ENCODE measurements at places on chromosomes 6 and 20.

GRCh38 chr6:150979826-150980350, 114.4 kb downstream of the MTHFD1L start:
- DNase-seq = no peak

- DNase-seq = no peak
These were observed 102.2 kb downstream of the BACH2 start for GRCh38 chr6:90194371-90194841.

- no peak for DNase-seq
These were observed 293.8 kb upstream of the RGS17 start for GRCh38 chr6:153424719-153425400.

GRCh38 chr6:149906405-149906804, 8.5 kb upstream of the RAET1E start:
- no peak for DNase-seq

DNA sequence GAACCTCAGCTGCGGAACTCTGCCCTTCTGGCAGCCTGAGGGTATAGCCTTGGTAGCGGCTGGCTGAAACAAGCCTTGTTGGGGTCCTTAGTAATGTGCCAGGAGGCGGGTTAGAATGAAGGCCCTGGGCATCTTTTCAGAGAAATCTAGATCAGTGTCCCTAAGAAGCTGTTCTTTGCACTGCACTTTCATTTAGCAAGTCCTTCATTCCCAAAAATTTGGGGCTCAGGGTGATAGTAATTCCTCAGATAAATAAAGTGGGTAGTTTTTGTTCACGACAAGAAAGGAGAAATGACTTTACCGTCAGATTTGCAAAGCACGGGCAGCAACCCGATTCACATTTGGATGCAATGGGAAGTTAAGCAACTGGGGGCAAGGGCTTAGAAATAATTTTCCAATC, 3.2 kb downstream of the INSM1 start:
- no peak for DNase-seq

DNA sequence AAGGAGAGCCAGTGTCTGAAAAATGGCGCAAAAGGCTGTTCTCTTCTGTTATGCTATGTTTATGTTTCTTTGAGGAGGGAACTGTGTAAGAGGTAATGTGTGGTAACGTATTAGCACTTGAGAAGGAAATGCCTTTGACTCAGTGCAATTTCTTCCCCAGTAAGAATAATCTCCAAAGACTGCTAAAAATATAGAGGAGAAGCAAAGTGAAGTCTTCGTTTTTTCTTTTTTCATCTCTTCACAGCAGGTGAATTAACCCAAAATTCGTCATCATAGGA, 47.1 kb upstream of the IFNGR1 start:
- no peak for DNase-seq

GRCh38 chr6:89244241-89244985, 27.3 kb upstream of the GABRR1 start:
- DNase-seq = no peak

- peak; percentile 58 for DNase-seq
These were observed 59.5 kb downstream of the TRIM38 start for GRCh38 chr6:26022132-26022472.

- no peak for DNase-seq
These were observed 193.8 kb downstream of the PACRG start for GRCh38 chr6:162921510-162922040.

- no peak for DNase-seq
These were observed 66.9 kb downstream of the STX11 start for GRCh38 chr6:144217264-144217663.

GRCh38 chr6:33967966-33968724, 164.3 kb upstream of the MLN start:
- DNase-seq = no peak

- no peak for DNase-seq
These were observed 305.3 kb downstream of the CLIC5 start for GRCh38 chr6:45710304-45710821.

DNA sequence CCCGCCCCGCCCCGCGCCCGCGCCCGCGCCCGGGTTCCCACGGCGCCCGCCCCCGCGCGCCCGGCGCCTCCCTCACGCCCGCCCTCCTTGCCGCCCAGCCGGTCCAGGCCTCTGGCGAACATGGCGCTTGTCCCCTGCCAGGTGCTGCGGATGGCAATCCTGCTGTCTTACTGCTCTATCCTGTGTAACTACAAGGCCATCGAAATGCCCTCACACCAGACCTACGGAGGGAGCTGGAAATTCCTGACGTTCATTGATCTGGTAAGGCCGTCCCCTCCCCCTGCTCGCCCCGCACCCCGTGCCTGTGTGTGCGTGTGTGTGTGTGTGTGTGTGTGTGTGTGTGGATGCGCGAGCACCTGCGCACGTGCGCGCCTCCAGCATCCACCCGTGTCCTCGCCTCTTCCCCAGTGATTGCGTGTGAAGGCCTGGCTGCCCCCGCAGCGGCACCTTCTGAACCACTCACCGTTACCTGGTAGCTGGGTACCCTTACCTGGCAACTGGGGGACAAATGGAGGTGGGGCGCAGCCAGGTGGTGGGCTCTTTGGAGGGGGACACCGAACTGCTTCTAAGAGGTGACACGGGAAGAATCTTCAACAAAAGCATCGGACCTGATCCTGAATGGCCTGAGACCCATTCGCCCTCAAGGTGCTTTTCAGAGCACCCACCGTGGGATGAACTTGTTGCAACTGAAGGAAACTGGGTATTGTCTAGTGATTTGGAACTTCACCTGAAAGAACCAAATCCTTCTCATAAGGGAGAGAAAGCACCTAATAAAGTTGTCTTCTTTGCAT, at the start of gene AIG1:
AIG1 (plus strand) TSS at position 84 of the 791 bp plus-strand sequence; CDS start at position 121, 37 bp downstream.
- DNase-seq = peak; percentile 20

GRCh38 chr20:40959325-40960092, 69.1 kb upstream of the TOP1 start:
- no peak for DNase-seq

GRCh38 chr6:35202066-35202546, 11.7 kb upstream of the SCUBE3 start:
- no peak for DNase-seq

- no peak for DNase-seq
These were observed 145.8 kb downstream of the INSM1 start for GRCh38 chr20:20513720-20514119.

GRCh38 chr6:128413291-128413690, 107.1 kb downstream of the PTPRK start:
- DNase-seq = no peak

GRCh38 chr6:170456886-170457698, 96.0 kb downstream of the PSMB1 start:
- no peak for DNase-seq

GRCh38 chr6:101263596-101263995, 129.9 kb upstream of the GRIK2 start:
- DNase-seq = no peak

GRCh38 chr20:45419188-45420091, 3.5 kb downstream of the PIGT start:
- DNase-seq = peak; percentile 49

DNA sequence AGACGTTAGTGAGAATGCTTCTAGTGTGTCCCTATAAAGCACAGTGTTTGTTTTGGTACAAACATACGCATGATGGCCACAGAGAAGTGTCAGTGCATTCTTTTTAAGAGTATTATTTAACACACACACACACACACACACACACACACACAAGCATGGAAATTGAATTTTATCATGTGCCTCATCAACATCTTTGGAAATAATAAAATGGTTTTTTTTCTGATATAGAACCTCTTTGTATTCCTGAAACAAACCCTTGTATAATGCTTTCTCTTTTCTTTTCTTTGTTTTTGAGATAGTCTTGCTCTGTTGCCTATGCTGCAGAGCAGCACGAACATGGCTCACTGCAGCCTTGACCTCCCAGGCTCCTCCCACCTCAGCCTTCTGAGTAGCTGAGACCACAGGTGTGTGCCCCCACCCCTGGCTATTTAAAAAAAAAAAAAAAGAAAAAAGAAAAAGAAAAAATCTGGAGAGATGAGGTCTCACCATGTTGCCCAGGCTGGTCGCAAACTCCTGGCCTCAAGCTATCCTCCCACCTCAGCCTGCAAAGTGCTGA, 116.2 kb upstream of the SYNDIG1 start:
- DNase-seq = no peak

GRCh38 chr20:23419995-23420901, 1.0 kb downstream of the NAPB start:
- no peak for DNase-seq

- DNase-seq = no peak
These were observed 16.4 kb downstream of the RANBP9 start for GRCh38 chr6:13695252-13695651.

DNA sequence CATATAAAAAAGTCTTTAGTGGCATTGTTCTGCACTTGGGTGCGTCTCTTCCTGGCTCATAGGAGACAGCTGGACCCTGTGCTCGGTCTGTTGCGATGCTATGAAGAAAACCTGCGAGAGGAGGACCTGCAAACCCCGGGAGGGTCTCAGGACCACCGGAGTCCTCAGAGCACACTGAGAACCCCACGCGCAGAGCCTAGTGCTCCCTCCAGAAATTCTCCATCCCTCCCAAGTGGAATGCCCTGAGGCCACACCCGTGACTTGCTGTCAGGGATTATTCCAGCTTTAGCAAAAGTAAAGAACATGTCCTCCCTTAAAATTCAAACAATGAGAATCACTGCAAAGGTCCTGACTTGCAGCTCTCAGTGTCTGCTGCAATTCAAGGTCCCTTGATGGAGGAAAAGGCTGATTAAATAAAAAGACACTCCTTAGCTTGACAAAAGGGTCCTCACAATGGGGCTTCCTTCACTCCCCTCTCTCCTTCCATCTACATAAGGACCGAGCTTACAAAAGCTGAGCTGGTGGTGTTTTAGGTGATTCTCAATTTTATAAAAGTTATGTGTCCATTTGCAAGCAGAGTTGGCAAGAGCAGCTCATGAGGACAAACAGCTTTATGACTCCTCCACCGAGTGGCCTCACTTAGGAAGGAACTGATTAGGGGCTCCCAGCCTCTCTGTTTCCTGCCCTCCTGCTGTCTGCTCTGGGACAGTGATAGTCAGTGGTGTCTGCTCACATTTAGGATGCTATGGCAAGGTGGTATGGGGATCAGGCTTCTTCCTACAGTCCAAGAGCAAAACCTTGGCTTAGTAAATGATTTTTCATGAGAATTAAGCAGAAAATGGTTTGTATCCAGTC, 97.0 kb downstream of the RAMACL start:
- no peak for DNase-seq

DNA sequence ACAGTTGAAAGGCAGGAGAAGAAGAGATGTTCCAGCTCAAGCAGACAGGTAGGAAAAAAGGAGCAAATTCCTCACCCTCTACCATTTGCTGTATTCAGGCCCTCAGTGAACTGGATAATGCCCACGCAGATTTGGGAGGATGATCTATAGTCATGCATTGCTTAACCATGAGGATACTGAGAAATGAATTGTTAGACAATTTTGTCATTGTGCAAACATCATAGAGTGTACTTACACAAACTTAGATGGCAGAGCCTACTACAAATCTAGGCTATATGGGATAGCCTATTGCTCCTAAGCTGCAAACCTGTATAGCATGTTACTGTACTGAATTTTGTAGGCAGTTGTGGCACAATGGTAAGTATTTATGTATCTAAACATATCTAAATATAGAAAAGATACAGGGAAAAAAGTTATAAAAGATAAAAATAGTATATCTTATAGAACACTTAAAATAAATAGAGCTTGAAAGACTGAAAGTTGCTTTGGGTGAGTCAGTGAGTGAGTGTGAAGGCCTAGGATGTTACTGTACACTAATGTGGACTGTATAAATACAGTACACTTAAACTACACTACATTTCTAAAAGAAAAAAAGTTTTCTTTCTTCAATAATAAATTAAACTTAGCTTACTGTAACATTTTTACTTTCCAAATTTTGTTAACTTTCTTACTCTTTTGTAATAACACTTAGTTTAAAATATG, 672.3 kb downstream of the UTRN start:
- no peak for DNase-seq

- DNase-seq = no peak
These were observed 6.8 kb downstream of the HUS1B start for GRCh38 chr6:650098-650497.

- DNase-seq = no peak
These were observed 219.7 kb downstream of the FARS2 start for GRCh38 chr6:5481033-5481432.

DNA sequence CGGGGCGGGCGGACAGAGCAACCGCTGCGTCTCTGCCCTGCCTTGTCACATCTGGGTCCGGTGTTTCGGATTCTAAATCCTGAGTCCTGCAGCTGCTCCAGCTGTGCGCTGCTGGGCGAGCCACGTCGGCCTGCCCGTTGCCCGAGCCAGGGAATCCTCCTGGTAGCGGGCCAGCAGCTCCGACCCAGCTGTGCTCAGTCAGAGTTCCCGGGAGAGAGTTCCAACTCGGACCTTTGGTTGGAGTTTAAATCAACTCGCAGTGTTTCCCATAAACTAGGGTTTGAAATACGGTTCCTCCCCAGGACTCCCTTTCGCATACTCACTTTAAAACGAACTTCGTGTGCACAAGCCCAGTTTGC, 315 bp upstream of the PDE10A start:
- peak; percentile 46 for DNase-seq

- no peak for DNase-seq
These were observed 103.0 kb downstream of the BCKDHB start for GRCh38 chr6:80209430-80209829.

- DNase-seq = no peak
These were observed 58.0 kb downstream of the FOXO3 start for GRCh38 chr6:108618623-108619152.

GRCh38 chr6:47407300-47408281, 70.0 kb upstream of the CD2AP start:
- DNase-seq = no peak

DNA sequence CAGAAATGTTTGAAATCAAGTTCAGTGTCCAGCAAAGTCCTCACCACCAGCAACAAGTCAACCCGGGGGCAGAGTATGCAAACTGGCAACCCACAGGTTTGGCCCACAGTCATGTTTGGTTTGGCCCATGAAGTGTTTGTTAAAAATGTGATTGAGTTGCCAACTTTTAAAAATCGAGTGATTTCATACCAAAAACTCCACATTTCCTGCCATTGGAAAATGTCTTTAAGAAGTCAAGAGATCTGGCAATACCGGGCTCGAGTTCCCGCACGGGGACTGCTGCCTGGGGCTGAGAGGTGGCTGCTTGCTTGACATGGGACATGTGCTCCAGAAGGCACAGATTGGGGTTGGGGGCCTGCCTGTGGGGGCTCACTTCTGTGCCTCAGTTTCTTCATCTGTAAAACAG, 36.1 kb downstream of the PREX1 start:
- DNase-seq = peak; percentile 63

GRCh38 chr6:98842342-98843180, 8.2 kb downstream of the POU3F2 start:
- no peak for DNase-seq

DNA sequence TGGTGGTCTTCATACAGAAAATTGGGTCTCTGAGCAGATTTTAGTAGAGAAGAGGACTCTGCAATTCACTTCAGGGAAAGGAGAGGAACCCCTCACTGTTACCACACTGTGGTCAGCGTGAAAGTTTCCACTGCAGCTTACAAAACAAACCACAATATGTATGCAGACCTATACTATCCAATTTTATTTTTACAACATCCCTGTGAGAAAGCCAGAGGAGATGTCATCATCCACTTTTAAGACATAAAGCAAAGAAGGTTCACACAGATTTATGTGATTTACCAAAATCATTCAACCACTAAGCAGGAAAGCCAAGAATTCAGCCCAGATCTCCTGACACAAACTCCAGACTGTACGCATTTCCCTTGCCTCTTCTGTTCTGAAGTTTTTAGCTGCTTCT, 442.4 kb downstream of the FRK start:
- no peak for DNase-seq

Measured in brain pericyte (primary cell).